ENCODE measurements at places on chromosomes 3 and 15. TPM values are rescaled to one million over a fixed set of nuclear protein-coding genes. Genes with fewer than 3 reads are reported as not detected.

GRCh38 chr3:126147932-126148683 lies 32.3 kb downstream of the ALDH1L1 start:
- DNase-seq = no peak

GRCh38 chr3:100009276-100010086 lies 104.8 kb downstream of the FILIP1L start:
- no peak for DNase-seq

DNA sequence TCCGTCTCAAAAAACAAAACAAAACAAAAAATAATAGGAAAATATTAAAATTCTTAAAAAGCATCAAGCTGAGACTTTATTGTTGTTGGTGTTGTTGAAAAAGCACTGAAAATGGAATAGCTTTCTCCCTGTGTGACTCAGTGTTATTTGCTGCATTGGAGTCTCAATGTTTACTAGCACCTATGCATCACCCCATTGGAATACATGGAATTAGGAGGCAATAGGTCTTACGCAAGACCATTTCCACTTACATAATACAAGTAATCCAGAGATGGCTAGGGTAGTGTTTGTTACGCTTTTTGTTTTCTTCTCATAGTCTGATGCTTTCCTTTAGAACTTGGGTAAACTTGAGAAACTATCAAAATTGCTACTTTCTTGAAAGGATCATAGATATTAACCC lies 15.2 kb downstream of the GXYLT2 start:
- DNase-seq = peak; percentile 61

The NPAP1 gene
- total RNA-seq = not detected

The SLC9C1 gene
- not detected for total RNA-seq

All from M059J (cell line).